Adrenal gland (tissue), 19 donors: ENCODE measurements at places on chromosomes 1 and 21. TPM values are rescaled to one million over a fixed set of nuclear protein-coding genes. Genes with fewer than 3 reads are reported as not detected.

Gene LGR6
- 0.54 TPM for total RNA-seq

- no peak overlapping the region for H3K4me3 ChIP-seq
- H3K36me3 ChIP-seq: no peaks in the 10 kb centered on the region
- no peaks in the 10 kb centered on the region for H3K27me3 ChIP-seq
Measured at GRCh38 chr1:16410803-16411202, 26.4 kb downstream of the SPATA21 start.

GRCh38 chr1:169546087-169546995 lies 39.9 kb downstream of the F5 start:
- no peak overlapping the region for H3K27ac ChIP-seq
- H3K4me3 ChIP-seq: no peak overlapping the region
- no peaks in the 10 kb centered on the region for H3K27me3 ChIP-seq
- no peaks in the 10 kb centered on the region for H3K4me1 ChIP-seq
- no peaks in the 10 kb centered on the region for H3K36me3 ChIP-seq
- DNase-seq: peak; percentile 74

DNA sequence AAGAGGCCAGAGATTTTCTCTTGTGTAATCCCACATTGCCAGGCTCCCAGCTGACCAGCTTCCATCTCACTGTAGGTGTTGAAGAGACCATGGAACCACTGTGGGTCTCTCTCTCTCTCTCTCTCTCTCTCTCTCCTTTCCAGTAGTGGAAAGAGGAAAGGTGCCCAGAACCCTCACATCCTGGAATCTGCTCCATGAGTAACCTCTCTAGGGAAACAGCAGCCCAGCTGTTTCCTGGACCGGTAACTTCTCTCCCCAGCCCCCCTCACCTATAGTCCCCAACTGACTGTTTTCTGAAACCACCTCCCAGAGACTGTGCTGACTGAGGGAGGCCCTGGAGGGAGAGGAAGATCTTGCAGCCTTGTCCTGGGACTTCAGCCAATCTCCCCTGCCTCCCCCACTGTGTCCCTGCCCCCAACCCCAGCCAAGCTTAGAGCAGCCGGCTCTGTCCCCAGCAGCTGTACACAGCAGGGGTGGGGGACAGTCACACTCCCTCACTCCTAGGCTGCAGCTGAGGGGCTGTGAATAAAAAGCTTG lies 20.6 kb upstream of the SLC45A3 start:
- H3K4me1 ChIP-seq: peaks cover 19% of the 10 kb centered on the region
- H3K4me3 ChIP-seq: no peak overlapping the region

DNA sequence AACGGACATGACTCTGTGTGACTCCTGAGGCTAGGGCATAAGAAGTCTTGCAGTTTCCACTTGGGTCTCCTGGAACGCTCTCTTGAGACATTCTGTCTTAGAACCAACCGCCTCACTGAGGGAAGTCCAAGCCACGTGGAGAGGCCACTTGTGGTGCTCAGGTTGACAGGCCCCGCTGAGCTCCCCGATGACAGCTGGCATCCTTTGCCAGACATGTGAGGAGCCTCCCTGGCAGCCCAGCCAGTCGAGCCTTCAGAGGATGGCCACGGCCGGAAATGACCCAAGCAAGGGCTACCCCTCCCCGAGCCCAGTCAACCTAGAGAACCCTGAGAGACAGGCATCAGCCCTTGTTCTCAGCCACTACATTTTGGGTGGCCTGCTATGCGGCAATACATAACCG lies 20.7 kb downstream of the PLEKHA6 start:
- H3K27me3 ChIP-seq: no peaks in the 10 kb centered on the region
- H3K27ac ChIP-seq: no peak overlapping the region
- H3K4me3 ChIP-seq: no peak overlapping the region
- DNase-seq: no peak

GRCh38 chr1:247204177-247204647 lies 32.4 kb upstream of the ZNF124 start:
- H3K4me1 ChIP-seq: peaks cover 9% of the 10 kb centered on the region
- no peaks in the 10 kb centered on the region for H3K36me3 ChIP-seq
- DNase-seq: no peak
- H3K27me3 ChIP-seq: no peaks in the 10 kb centered on the region

DNA sequence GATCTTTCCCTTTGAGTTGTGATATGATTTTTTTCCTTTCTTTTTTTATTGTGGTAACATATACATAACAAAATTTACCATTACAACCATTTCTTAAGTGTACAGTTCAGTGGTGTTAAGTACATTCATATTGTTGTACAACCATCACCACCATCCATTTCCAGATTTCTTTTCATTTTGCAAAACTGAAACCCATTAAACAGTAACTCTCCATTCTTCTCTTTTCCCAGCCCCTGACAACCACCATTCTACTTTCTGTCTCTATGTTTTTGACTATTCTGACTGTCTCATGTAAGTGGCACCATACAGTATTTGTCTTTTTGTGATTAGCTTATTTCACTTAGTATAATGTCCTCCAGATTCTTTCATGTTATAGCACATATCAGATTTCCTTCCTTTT lies 30.3 kb downstream of the CEP350 start:
- H3K4me1 ChIP-seq: peaks cover 9% of the 10 kb centered on the region
- H3K27ac ChIP-seq: no peak overlapping the region
- H3K36me3 ChIP-seq: no peaks in the 10 kb centered on the region
- H3K4me3 ChIP-seq: no peak overlapping the region
- H3K27me3 ChIP-seq: no peaks in the 10 kb centered on the region
- DNase-seq: no peak

DNA sequence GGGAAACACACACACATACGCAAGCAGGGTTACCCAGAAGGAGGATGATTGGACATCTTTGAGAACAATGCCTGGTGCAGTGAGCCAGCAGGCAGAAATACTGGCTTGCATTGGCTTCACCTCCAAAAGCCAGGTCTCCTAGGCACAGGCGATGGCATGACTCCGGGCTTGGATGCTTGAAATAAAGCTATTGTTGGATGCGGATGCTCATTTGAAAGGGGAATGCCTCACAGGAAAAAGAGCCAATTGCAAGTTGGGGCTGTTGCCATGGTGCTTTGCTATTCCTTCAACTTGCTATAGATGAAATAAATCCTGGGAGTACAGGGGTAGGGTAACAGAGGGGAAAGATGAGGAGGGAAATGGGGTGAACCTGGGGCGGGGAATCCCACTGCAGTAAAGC lies 180.7 kb upstream of the SGIP1 start:
- DNase-seq: no peak
- peaks cover 26% of the 10 kb centered on the region for H3K4me1 ChIP-seq
- H3K27me3 ChIP-seq: peaks cover 19% of the 10 kb centered on the region
- H3K27ac ChIP-seq: no peak overlapping the region
- no peaks in the 10 kb centered on the region for H3K36me3 ChIP-seq

Gene CATSPERE
- 1.1 TPM for total RNA-seq

GRCh38 chr1:207649865-207650580 lies 5.1 kb downstream of the CR1L start:
- DNase-seq: no peak
- H3K36me3 ChIP-seq: no peaks in the 10 kb centered on the region
- H3K4me1 ChIP-seq: peaks cover 4% of the 10 kb centered on the region

- no peak overlapping the region for H3K4me3 ChIP-seq
- H3K36me3 ChIP-seq: no peaks in the 10 kb centered on the region
- no peak for DNase-seq
- H3K4me1 ChIP-seq: peaks cover 9% of the 10 kb centered on the region
- no peaks in the 10 kb centered on the region for H3K27me3 ChIP-seq
Measured at GRCh38 chr1:227541129-227541528, 22.2 kb upstream of the ZNF678 start.

DNA sequence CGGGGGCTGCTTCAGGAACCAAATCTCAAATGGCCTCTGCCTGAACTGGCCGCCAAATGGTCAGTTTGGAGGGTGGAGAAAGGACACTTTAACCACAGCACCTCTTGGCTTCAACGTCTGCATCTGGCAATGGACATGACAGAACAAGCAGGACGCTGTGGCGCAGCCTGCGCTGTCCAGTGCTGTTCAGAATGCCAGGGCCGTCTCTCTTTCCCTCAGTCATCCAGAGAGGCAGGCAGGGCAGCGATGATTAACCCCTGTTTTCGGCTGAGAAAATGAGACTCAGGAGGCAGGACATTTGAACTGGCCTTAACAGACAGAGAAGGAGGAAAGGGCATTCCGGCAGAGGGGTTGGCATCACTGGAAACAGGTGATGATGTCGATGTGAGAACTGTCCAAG lies 48.6 kb downstream of the GLIS1 start:
- H3K36me3 ChIP-seq: no peaks in the 10 kb centered on the region
- no peak overlapping the region for H3K27ac ChIP-seq
- no peaks in the 10 kb centered on the region for H3K27me3 ChIP-seq
- no peak overlapping the region for H3K4me3 ChIP-seq
- H3K4me1 ChIP-seq: no peaks in the 10 kb centered on the region
- DNase-seq: no peak
